Fibroblast of gingiva (primary cell): ENCODE measurements at places on chromosomes 3 and 15.

DNA sequence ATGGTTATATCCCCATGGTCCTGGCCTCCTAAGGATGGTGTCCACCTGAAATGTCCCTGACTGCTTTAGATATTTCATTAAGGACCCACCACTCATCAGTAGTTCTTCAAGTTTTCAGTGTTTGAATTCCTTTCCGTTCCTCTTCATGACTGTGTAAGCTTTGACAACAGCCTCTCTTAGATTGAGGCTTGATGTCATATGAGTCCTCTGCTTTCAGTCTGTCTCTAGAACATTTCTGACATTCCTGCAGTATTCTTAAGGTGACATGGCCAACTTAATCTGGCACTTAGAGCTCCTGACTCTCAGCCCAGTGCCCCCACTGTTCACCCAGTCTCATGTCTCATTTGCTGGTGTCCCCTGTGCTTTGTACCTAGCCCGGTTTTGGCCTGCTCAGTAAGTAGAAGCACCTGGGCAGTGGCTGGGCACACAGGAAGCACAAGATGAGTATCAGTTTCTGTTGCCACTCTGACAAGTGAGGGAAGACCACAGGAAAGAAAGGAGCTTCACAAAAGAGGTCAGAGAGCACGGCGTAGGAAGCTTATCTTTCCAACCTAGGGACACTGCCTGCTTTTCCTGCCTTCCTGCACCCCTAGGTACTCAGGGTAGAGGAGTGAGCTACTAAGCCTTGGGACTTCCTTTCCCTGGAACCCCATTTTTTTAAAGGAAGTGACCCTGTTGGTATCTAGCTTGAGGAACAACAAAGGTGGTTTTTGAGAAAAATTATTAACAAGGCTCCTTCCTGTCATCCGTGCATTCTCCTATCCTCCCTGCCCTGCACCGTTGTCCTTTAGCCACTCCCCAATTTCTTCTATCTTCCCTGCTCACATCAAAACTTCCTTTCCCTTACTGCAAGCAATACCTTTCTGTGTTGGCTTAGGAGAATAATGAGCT is 103.1 kb downstream of the KLHL25 start:
- DNase-seq: no peak

- DNase-seq: no peak
These were observed 5.9 kb upstream of the C15orf39 start for GRCh38 chr15:75195766-75196241.

- peak; percentile 13 for DNase-seq
These were observed 69.0 kb upstream of the HRH1 start for GRCh38 chr3:11085093-11085840.

DNA sequence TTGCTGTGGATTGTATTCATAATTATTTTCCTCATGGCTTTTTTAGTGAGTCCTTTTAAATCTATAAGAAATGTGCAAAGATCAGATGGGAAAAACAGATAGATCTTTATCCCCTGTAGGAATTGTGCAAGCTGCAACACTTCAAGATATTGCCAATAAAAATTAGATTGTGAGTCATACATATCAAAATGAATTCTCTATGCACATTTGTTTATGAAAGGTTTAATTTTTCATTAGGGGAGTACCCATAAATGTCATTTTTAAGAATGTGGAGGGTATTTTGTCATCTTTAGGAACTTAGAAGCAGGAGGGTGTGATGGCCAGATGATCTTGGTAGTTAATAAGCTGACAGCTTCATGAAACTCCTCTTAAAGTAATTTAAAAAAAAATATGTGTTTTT is 2.9 kb downstream of the PIAS1 start:
- DNase-seq: peak; percentile 3

GRCh38 chr3:132464066-132464465 is 46.8 kb downstream of the DNAJC13 start:
- DNase-seq: no peak

DNA sequence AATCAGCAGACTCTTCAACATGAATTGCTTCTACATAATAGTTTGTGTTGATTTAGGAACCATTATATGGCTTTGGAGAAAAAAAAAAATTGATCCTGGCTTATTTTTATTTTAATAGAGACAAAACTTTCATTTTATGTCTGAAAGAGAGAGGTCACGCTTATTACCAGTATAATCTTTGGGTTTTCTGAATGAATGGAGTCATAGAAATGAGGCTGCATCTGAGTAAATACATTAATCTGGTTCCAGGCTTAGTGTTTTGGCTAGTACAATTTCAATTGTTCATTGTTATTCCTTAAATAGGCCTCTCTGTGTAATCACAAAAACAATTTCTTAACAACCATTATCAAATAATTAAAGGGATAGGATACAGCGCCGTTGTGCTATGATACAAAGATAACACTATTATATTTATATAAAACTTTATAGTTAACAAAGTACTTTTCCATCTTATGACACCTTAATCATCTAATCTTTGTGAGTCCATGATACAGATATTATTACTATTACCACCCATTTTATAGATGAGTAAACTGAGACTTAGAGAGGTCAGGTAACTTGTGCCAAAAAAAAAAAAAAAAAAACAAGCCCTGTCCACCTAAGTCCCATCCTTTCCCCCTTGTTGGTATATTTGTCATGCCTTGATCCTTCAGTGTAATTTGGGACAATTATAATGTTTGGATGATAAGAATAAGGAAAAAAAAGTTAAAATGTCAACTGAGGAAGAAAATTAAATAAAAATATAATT is 41.8 kb upstream of the GOLM2 start:
- no peak for DNase-seq

GRCh38 chr15:70761931-70762468 is 1.4 kb downstream of the UACA start:
- DNase-seq: no peak

DNA sequence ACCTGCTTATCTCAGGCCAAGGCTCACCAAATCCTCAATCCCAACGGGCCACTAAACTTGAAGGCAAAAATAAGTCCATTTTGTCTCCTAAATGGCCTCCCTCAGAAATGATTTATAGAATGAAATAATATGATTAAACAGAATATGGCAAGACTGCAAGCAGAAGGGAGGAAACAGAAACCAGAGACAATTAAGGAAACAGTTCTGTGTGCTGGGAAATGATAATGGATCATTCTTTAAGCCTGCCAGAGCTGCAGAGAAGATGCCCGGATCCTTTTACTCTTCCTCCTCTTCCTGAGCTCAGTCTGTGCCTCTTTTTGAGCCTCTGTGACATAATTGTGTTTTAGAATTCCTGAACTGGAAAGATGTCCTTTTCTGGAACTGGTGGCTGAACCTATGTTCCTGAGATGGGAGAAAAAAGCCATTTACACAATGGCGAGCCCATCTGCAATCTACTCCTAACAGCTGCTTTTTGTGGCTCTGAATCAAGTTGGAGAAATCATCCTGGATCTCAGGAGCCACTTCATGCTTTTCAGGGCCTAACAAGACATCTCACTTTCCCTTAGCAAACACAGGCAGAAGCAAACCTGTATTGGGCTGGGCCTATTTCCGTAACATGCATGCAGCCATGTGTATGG is 2.8 kb upstream of the ABHD2 start:
- no peak for DNase-seq

DNA sequence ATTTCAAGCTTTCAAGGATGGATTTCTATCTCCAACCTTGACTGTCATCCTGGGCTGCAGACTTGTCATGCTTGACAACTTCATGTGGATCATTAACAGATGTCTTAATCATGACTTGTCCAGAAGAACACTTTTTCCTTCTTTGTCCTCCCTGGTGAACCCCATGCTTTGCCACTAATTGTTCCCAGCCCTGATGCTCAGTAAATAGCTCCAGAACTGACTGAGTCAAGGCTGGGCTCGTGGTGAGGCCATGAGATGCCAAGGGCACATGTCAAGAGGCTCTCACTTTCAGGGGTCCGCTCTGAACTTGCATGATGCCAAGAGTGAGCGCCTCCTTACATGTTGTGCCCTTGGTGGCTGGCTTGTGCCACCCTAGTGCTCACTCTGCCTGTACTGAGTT is 48.9 kb upstream of the KY start:
- no peak for DNase-seq
